D341Med (cell line): ENCODE measurements at places on chromosomes 1 and 21.

GRCh38 chr21:15928196-15928595 lies 198.4 kb downstream of the USP25 start:
- no peak for DNase-seq

GRCh38 chr1:188906921-188907641 lies 1570.6 kb downstream of the BRINP3 start:
- DNase-seq, result no peak

- DNase-seq, result no peak
These were observed 14.3 kb upstream of the DR1 start for GRCh38 chr1:93331412-93331811.

DNA sequence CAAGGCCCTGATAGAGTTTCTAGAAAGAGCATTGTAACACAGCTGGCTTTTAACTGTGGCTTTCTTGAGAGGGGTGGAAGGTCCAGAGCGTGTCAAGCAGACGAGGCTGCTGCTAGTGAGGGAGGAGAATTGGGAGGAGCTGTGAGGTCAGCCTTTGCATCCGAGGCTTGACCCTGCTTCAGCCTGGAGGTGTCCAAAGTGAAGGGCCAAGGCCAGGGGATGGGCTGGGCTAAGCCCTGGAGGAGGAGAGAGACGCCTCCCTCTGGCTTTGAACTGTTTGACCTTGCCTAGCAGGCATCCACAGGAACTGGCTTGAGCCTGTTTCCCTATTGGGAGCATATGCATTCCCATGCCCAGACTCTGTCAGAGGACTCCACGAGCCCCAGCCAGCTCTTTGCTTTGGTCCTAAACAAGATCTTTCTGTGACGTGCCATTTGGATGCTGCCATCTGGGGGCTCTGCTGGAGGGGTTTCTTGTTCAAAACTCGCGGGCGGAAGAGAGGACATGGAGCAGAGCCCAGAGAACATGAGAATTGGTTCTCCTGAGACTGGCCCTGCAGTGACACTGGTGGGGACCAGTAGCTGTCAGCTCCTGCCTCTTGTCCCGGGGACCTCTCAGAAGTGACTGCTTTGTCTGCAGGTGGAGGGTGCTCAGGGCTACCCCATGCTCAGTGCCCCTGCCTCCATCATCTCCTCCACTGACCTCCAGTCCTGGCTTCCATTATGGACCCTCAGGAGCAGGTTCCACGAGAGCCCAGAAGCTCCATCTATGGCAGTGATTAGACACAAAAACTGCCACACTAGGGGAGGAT lies 5.5 kb downstream of the ACTRT2 start:
- no peak for DNase-seq

DNA sequence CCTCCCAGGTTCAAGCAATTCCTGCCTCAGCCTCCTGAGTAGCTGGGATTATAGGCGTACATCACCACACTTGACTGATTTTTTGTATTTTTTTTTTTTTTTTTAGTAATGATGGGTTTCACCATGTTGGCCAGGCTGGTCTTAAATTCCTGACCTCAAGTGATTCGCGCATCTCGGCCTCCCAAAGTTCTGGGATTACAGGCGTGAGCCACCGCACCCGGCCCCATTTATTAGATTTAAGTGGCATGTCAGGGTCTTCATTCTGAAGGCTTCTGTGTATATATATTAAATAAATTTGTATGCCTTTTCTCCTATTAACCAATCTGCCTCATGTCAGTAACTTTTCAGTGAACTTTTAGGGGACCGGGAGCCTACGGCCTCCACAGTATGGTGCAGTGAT lies 6.0 kb upstream of the CLIC4 start:
- no peak for DNase-seq

GRCh38 chr1:235567812-235568503 lies 63.7 kb upstream of the B3GALNT2 start:
- peak; percentile 13 for DNase-seq

- DNase-seq, result no peak
These were observed 31.9 kb upstream of the POFUT2 start for GRCh38 chr21:45319461-45320211.

DNA sequence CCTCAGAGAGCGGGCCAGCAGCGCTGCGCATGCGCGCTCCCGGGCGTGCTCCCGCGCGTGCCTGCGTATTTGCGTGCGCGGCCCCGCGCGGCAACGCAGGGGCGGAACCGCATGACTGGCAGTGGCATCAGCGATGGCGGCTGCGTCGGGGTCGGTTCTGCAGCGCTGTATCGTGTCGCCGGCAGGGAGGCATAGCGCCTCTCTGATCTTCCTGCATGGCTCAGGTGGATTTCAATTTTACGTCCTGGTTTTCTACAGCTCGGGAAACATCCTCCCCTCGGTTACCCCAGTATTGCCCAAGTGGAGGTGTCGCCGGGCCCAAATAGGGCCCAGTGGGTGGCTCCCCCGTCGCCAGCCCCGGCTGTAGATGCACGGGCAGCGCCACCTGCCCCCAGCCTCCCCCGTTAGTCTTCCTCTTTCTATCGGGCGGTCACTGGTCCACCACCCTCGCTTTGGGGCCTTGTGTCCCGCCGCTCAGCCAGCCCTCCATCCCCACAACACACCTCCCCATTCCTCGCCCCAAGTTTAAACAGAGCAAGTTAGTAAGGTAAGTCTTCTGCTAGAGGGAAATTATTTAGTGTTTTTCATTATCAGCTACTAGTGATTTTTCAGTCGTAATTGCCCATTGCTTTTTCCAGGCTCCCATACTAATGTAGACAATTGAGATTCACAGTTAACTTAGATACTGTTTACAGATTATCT lies at the start of gene LYPLAL1:
LYPLAL1 (plus strand) TSS at position 121 of the 702 bp plus-strand sequence; CDS start at position 134, 13 bp downstream.
- peak; percentile 99 for DNase-seq

- no peak for DNase-seq
These were observed 66.1 kb downstream of the NID1 start for GRCh38 chr1:235998812-235999211.

DNA sequence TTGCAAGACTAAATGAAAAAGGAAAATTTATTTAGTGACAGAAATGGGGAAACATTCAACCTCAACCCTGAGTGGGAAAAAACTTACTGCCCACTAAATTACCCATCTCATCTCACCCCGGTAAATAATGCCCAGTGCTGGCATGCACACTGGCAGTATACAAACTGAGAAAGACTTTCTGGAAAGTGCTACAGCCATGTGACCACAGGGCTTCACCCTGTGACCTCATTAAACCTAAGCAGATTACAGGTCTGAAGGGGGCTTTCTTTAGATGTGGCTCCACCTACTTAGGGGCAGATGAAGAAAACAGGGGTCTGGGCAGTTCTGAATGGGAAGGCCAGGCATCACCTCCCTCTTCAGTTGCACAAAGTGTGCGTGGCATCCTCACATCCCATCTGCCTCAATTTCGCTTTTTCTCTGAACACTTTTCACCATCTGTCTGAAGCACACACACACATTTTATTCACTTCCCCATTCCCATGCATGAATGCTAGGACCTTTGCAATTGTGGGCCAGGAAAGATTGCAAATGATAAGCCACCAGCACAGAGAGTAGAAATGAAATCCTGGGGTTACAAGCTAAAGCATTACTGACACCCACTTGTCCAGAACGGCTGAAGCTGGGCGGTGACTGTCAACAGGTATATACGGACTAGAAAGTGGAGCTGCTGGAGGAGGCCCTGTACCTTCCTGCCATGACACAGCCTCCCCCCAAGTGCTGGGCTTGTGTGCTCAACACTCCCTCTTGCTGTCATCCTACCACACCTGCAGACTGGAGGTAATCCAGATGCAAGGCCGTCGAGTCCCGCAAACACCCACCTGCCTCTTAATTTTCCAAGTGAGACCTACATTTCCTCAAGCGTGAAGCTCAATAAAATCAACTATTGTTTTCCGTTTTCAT lies 2.7 kb downstream of the NADK start:
- no peak for DNase-seq

- DNase-seq, result no peak
These were observed 14.9 kb downstream of the ABCA4 start for GRCh38 chr1:94105957-94106529.

DNA sequence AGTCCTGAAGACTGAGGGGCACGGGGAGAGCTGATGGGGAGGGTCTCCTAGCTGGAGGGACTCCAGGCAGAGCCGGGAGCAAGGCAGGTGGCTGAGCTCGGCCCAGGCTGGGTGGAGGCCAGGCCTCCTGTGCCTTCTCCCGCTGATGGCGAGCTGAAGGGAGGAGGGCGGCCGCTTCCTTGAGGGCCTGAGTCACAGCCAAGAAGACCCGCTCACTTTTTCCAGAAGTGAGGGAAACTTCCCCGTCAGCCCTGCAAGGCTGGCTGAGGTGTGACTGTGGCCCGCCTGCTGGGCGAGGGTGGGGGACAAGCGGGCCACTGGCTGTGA lies 1.7 kb upstream of the VWA1 start:
- DNase-seq, result no peak

DNA sequence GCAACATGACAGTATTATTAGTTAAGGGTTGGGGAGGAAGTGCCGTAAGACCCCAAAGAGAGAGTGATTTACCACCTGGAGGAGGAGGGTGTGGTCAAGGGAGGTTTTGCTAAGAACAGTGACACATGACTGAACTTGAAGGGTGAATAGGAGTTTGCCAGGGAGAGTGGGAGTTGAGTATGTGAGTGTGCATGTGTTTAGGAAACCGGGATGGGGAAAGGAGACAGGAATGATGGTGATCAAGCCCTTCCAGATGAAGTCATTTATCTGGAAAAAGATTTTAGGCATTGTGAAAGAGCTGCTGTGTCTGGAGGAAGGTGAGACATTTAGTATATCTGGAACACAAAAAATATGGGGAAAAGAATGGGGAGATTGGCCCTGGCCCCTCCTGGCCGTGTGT lies 28.1 kb upstream of the IL10 start:
- no peak for DNase-seq

GRCh38 chr1:230148126-230148652 lies 81.2 kb downstream of the GALNT2 start:
- DNase-seq, result no peak

- no peak for DNase-seq
These were observed 3.4 kb downstream of the BMP8A start for GRCh38 chr1:39494671-39495410.

DNA sequence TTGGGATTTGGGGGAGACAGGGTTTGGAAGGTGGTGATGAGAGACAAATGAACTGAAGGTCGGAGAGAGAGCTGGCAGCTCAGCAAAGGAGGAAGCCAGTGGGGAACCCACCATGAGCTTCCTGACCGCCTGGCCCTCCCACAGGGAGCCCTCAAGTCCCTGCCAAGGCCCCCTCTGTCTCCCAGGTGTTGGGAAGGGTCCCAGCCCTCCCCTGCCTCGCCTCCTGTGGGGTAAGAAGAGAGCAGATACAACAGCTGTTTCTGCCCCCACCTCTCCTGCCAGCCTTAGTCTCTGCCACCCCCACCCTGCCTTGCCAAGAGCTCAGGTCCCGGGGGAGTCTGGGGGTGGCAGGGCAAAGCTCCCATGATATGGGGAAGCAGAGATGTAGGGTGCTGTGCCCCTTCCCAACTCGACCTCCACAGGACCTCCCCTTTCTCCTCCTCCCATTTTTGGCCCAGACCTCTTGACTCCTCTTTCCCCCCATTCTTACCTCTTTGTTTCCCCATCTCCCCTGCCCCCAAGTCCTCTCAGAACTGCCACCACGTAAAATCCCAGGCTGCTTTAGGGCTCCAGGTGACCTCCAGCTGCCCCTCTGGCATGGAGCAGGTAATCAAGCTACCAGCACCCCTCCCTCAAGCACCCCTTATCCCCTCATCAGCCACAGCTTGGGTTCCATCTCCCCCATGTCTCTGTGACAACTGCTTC lies 556 bp downstream of the S100A1 start:
- no peak for DNase-seq

DNA sequence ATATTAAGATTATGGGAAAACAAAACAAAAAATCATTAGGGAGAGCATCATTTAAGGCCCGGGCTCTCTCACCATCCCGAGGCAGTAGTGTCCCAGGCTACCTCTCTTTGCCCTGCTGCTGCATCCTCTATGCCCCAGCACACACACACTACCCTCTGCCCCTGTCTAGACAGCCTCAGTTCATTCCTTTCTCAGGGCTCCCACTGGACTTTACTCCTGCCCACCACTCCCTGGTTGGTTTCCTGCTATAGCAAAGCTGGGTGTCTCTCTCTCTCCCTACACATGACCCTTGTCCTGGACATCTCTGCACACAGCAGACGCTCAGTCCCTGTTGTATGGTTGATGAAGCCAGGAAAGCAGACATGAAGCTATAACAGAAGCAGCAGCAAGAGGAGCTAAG lies 30.7 kb downstream of the GNG12 start:
- DNase-seq, result no peak
